Activated CD4-positive, alpha-beta T cell treated with anti-CD3 and anti-CD28 coated beads for 48 hours (primary cell): ENCODE measurements at places on chromosomes 5 and 9.

DNA sequence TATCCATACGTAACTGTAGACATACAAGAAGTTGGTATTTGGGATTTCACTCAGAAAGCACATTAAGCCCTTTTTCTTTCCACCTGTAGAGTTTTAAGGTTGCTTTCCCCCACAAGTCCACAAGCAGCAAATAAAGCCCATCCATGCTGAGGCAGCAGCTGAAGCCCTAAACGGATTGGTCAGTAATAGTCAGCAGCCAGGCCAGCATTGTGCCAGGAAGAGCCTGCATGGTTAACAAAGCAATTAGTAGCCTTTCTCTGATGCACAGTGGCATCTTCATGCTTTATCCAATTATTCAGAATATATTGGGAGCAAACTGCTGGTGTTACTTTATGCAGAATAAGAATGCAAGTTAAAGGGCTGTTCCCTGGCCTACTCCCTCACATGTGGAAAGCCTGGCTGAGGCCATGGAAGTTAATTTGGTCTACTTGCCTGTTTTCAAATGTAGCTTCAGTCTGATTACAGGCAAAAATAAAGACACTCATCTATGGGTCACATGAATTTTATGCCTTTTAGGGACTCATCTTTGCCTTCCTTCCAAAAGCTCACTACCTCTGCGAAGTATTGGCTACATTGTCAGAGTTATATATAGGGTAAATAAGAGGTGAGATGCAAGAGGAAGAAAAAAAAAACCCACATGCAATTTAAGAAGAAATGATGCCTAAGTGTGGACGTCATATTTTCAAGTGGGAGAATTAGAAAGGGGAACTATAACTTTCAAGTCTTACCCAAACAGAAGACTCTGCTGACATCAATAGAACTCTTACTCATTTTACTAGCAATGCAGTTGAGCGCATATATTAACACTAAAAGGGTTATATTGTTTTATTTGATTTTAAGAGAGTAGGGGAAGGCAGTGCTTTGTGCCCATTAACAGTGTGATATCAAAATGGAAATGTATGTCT is 15.9 kb downstream of the EBF1 start:
- no peak for DNase-seq

- no peak for DNase-seq
These were observed 39.3 kb upstream of the F2RL2 start for GRCh38 chr5:76662521-76662920.

GRCh38 chr5:97157689-97158088 is 15.3 kb upstream of the LIX1 start:
- no peak for DNase-seq

DNA sequence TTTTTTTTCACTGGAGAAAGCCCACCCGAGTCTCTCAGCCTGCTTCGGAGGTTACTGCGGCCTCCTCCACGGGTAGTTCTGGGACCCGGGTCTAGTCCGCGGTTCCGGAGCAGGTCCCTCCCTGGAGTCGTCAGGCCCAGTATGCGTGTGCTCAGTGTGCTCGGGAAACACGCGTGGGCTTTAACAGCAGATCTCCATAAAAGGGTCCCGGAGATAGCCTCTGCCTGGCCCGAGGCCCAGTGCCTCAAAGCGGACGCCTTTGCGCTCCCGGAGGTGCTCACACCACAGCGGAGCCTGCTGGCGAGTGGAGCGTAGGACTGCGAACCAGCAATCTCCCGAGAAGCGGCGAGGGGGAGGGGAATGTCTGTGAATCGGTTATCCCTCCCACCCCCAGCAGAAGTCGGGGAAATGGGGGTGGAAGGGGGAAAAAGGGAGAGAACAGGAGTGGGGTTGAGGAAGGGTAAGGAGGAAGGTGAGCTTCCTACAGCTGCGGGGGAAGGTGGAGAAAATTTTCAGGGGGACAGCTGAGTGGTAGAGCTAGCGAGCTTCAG is 28.7 kb downstream of the CDKN2A start:
- DNase-seq, result peak; percentile 69

DNA sequence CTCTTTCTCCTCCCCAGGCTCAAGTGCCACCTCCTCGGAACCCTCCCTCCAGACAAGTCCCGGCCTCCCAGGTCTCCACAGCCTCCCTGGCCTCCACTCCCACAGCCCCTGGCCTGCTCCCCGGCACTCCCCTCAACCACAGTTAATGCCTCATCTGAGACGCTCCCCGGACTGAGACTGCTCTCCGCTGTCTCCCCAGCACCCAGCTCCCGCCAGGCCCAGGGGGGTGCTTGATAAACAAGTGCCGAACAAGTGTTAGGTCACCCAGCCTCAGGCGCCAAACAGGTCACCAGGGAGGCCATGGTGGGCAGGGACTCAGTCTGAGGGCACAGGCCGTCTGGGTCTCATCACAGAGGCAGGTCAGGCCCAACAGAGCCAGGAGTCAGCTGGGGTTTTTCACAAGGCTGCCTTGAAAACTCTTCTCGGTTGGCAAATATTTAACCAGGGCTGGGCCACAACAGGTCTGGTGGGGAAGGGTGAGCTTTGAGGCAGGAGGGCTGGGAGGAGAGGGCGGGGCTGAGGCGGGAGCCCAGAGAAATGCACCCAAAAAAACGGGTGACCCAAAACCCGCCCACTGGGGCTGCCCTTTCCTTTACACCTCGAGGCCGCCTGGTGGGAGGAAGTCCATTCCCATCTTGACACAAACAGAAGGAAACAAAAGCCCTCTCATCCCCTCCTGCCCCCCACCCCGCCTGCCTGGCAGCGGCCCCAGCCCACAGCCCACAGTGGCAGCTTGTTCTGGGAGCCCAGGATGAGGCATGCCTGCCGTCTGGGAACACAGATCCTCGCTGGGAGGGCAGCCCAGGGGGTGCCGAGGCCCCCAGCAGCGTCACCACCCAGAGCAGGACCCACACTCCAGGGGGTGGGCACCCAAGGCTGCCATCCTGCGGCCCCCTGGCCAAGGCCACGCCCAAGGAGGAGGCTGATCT is 66.6 kb upstream of the STXBP1 start:
- DNase-seq, result no peak

- no peak for DNase-seq
These were observed 1.6 kb downstream of the NREP start for GRCh38 chr5:111755345-111755941.

DNA sequence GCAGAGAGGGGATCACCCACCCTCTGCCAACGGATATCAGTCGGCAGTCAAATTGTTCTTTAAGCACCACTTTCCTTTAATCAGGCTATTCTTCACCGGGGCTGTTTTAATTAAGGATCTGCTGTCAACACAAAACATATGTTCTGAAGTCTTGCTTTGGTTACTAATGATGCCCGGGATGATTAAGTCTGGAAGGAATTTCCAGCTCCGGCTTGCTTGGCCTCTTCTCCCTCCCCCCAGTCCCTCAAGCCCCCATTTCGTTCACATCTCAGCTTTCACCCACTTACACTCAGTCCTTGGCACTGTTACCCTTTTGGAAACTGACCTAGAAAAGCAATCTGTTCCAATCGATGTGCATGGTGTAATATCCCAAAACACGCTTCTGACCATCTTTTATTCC is 74.7 kb downstream of the MSX2 start:
- no peak for DNase-seq

GRCh38 chr5:39274398-39275085 is 55.2 kb upstream of the FYB1 start:
- DNase-seq, result no peak

GRCh38 chr5:158877124-158877581 is 222.6 kb downstream of the EBF1 start:
- DNase-seq, result no peak

DNA sequence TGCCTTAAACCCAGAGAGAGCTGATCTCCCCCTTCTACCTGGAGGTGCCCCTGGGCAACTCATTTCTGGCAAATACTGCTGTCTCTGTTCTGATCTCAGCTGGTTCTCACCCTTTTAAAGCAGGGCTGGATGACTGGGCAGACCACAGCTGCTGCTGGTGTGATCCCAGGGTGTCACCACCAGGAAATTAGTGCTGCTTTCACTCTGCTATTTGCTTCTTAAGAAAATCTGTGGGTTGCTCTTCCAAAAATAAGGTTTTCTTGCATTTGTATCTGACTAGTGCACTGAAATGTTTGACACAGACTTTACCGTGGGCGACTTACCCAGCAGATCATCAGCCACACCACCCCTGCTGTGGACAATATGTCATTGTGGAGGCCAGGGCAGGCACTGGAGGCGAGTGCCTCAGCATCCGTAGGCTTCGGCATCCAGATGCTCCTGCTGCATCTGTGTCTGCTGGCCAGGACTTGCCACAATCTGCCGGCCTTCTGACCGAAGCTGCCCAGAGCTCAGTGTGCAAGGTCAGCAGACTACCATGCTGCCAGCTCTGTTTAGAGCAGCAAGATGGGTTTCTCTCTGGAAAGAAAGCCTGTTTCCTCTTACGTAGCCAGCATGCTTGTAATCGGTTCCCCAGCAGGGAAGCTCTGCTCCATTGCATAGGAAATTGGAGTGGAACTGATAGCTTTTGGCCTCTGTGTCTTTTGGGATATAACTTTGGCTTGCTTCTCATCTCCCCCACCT is 13.6 kb downstream of the ARHGAP26 start:
- peak; percentile 83 for DNase-seq

GRCh38 chr9:96148634-96149532 is 153.1 kb downstream of the HSD17B3 start:
- DNase-seq, result no peak

DNA sequence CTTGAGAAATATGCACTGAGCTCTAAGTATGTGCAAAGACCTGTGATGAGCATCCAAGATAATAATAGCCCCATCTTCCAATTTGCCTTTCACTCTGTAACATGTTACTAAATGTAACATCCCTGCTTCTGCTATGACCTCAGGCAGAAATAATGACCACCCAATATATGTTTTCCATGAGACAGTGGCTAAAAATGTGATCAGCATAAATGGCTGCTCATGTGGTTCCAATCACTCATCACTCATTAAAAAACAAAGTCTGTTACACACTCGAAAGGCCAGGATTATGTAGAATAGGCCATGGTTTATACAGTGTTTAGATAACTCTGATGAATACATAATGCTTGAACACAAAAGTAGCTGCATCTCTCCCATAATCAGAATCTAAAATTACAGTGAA is 71.4 kb upstream of the MOCS2 start:
- no peak for DNase-seq

GRCh38 chr5:123783421-123783820 is 271.4 kb downstream of the CSNK1G3 start:
- no peak for DNase-seq
